ENCODE measurements at places on chromosomes 1 and 21.

GRCh38 chr1:52574594-52574993, 21.7 kb upstream of the TUT4 start:
- no peak for DNase-seq

DNA sequence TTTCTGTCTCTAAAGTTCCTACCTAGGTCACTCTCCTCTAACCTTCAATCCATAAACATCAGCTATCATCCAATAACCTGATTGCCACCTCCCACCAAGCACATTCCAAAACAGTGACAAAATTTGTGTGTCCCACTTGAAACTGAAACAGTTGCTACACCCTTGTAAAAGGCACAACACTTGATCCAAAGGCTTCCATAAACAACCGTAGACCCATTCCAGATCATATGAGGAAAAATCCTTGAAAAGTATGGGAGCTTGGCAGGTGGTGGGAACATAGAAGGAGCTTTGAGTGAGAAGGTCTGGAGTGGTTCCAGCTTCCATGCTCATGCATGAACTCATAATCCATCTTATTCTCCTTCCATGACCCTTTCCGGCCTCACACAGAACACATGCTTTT, 82.0 kb upstream of the ATP1A1 start:
- no peak for DNase-seq

DNA sequence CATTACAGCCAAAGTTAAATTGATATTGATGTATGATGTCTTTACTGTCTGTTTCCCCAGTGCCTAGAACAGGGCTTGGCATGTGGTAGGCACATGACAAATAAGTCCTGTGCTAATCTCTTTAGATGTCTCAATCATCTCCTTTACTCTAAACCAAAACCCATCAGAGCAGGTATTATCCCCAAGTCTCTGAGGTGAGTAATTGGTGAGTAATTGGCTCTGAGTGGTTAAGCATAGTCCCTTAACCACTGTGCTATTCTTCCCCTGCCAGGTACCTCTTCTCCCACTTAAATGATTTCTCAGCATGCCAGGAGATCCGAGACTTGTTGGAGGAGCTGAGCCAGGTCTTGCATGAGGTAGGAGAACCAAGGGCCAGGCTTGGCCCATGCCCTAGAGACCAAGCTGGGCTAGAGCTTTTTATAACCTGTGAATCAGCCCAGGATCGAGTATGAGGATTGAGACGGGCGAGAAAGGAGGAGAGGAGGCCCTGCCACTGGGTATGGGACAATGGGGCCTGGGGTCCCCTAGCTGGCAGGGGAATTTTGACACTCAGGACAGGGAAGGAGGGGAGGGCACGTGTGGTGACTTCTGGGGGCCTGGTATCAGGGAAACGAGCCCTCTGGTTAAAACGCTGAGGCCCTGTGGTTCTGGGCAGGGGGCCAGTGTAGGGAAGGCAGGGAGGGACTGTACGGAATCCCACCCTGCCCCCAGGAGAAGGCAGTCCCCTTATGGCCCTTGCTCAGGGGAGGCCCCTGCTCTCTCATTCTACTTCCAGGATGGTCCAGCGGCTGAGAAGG, 4.5 kb downstream of the CNKSR1 start:
- DNase-seq = no peak

DNA sequence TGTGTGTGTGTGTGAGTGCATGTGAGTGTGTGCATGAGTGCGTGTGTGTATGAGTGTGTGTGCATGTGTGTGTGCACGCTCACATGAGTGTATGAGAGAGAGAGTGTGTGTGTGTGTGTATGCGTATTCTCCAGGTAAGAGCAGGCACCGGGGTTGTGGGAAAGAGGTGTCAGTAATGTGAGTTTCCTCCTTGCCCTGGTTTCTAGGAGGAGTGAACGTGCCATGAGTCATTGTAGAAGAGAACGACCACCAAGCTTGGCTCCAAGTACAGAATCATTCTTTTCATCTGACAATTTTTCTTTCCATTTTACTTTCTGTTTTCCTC, 79.1 kb downstream of the POFUT2 start:
- no peak for DNase-seq

DNA sequence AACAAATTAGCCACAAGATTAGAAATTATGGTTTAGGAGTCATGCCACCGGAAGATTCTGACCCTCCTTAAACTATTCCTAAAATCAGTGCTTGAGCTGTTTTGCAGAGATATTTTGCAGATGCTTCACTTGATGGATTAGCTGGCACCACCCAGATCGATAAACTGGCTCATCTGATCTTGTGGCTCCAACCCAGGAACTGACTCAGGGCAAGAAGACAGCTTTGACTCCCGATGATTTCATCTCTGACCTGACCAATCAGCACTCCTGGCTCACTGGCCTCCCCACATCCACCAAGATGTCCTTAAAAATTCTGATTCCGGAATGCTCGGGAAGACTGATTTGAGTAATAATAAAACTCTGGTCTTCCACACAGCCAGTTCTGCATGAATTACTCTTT, 221.6 kb downstream of the RHOU start:
- DNase-seq = no peak

DNA sequence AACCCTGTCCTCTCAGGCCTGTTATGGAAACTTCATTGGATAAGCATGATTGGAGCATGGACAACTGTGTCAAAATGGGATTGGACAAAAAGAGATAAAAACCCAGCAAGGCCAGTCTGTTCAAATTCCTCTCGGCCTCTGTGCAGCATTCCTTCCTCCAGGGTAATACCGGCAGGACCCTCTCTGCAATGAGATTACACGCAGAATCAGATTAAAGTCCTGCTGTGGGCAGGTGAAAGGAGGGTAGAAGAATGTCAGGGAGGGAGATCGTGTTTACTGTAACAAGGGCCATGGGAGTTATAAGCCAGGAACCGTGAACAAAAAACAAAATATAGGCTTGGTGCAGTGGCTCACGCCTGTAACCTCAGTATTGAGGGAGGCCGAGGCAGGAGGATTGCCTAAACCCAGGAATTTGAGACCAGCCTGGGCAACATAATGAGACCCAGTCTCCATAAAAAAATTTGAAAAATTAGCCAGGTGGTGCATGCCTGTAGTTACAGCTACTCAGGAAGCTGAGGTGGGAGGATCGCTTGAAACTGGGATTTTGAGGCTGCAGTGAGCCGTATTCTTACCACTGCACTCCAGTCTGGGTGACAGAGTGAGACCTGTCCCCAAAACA, 5.6 kb upstream of the EFHD2 start:
- DNase-seq = no peak

GRCh38 chr1:36091141-36091540, 2.4 kb downstream of the ADPRS start:
- DNase-seq = no peak

GRCh38 chr1:24735156-24735508, 10.1 kb upstream of the CLIC4 start:
- DNase-seq = no peak

DNA sequence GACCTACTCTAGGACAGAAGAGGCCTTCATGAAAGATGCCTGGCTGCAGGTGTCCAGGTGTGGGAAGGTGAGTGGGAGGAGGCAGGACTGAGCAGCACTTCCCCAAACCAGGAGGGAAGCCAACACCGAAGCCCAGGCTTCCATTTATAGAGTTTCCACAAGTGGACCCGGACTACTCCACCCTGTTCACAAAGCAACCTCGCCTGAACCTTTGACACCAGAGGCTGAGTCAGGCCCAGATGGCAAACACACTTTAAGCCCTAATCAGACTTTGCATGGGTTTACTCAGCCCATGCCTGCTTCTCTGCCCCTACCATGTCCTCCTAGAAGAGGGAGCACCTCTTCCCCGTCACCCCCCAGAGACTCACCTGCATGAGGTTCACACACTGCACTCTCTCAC, 14.0 kb downstream of the PRR9 start:
- no peak for DNase-seq

- no peak for DNase-seq
Measured at GRCh38 chr1:237640966-237641365, 249.8 kb downstream of the ZP4 start.

DNA sequence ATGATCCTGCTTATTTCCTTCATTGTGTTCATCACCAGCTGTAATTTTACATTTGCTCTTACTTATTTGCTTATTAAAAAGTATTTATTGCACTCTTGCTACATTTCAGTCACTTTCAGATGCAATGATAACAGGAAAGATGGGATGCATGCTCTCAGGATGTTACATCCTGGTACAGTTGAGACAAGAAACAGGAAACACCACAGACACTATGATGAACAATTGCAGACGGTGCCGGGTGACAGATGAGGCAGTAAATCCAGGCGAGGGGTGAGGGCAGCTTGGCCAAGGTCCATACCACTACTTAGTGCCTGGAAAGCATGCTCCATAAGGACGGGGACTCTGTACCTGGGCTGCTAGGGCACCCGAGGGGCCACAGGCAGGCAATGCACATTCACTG, 156.6 kb upstream of the RAB4A start:
- no peak for DNase-seq

- DNase-seq = no peak
Measured at GRCh38 chr1:18535391-18536210, 54.9 kb downstream of the KLHDC7A start.

DNA sequence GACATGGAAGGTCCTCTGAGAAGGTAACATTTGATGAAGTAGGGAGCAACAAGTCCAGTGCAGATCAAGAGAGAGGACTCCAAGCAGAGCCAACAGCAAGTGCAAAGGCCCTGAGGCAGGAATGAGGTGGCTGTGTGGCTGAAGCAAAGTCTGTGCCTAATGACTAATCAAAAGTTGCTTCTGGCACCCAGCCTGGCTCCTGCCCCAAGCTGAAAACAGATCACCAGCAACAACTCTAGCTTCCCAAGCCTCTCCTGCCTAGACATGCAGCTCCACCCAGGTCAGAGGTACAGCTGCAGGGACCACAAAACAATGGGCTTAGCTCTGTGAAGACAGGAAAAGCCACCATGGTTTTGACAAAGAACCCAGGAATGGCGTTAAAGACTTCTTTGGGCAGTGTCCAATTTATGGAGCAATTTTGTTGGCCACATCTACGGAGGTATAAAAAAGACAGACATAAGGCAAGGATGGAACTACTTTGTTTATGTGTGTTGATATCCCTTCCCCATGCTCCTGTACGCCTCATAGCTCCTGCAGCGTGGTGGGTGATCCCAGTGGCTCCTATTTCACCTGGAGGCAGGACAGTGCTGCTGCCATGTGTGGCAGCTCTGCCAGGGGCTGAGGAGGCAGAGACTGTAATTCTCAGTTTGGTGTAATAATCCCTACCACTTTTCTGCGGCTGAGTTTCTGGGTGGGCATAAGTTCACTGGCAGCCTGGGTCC, 26.4 kb upstream of the IGSF3 start:
- no peak for DNase-seq

- no peak for DNase-seq
Measured at GRCh38 chr21:39641827-39642450, 29.2 kb downstream of the B3GALT5 start.

GRCh38 chr1:15229707-15230131, 17.3 kb upstream of the FHAD1 start:
- no peak for DNase-seq

GRCh38 chr1:181497870-181498269, 14.6 kb downstream of the CACNA1E start:
- no peak for DNase-seq

DNA sequence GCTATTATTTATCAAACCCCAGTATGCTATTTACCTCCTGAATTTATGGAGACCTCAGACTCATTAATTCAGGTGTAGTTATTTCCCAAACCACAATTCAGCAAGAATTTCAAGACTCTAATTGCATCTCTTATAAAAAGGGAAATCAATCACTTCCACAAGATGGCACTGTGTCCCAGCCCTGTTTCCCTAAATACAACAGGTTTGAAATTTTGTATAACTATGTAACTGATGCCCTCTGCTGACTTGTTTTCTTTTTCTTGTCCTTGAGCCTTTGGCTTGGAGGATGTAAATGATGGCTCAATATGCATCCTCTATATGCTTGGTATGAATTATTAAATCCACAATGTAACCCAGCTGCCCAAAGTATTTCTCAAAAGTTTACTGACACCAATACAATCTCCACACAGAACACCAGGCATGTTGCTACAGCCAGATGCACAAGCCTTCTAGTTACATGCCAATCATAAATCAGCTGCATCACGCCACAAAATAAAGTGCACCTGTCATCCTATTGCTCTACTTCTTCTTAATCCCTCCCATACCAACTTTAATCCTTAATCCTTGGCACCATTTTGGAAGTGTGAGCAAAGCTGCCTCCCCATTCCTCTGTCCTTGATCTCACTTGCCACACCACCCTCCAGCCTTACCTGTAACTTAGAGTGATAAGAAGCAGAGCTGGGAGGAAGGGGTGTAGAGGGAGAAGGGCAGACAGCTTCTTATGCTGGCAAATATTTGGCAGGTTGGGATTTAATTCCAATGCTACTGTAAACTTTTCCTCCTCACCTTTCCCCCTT, 9.0 kb downstream of the C1orf105 start:
- no peak for DNase-seq

- DNase-seq = no peak
Measured at GRCh38 chr21:27804515-27804914, 837.6 kb upstream of the ADAMTS5 start.

DNA sequence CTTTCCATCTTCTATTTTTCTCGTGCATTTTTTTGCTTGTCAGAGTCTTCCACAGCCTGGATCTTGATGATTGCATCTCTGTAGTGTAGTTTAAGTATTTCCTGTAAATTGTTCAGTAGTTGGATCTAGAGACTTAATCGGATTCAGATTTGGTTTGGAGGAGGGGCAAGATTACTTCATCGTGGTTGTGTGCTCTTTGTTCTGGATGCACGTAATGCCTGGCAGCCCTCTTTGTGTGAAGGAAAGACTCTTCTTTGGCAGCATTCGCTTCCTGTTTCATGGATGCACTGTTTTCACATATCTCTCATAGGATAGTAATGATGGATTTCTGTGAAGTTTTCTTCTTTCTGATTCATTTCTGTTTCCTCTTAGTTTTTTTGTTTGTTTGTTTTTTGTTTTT, 14.2 kb downstream of the SEMA4A start:
- DNase-seq = no peak

DNA sequence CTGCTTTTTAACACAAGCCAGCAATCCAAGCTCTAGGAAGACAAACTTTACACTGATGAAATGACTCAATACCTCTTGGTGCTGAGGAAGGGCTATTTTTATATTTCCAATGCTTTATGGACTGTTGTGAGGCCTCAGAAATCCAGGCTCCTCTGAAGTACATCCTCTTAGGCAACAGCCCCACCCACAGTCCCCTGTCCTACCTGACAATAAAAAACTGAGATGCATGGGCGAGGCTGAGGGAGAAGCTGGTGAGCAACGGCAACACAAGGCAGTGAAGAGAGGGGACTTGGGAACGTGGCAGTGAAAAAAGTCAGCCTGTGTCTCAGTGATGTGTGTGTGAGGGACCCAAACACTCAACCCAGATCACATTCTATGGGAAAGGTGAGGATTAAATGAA, 10.1 kb upstream of the CPT2 start:
- no peak for DNase-seq

GRCh38 chr1:247966532-247967204, 1.6 kb downstream of the OR2AK2 start:
- no peak for DNase-seq
